ENCODE measurements at places on chromosomes 7 and 10. TPM values are rescaled to one million over a fixed set of nuclear protein-coding genes. Genes with fewer than 3 reads are reported as not detected.

CYCS gene
- 145 TPM for total RNA-seq

OPTN gene
- 21.8 TPM for total RNA-seq

SLC26A3 gene
- total RNA-seq: not detected

H2BK1 gene
- not detected for total RNA-seq

WEE2 gene
- total RNA-seq: not detected

NODAL gene
- total RNA-seq: 19.2 TPM

ATOH7 gene
- total RNA-seq: 0.46 TPM

C10orf105 gene
- total RNA-seq: 0.27 TPM

SRGN gene
- not detected for total RNA-seq

ITGB8 gene
- total RNA-seq: 8.4 TPM

LRGUK gene
- 1.6 TPM for total RNA-seq

ZNF117 gene
- 33.7 TPM for total RNA-seq

ECHDC3 gene
- total RNA-seq: 15.7 TPM

DTX2 gene
- 45.4 TPM for total RNA-seq

C7orf57 gene
- not detected for total RNA-seq

GATA3 gene
- total RNA-seq: 106 TPM

SUN3 gene
- total RNA-seq: not detected

RNLS gene
- total RNA-seq: 9.5 TPM

IFIT1B gene
- not detected for total RNA-seq

GJD4 gene
- not detected for total RNA-seq

SFRP4 gene
- not detected for total RNA-seq
